ENCODE measurements at places on chromosomes 2 and 18.

GRCh38 chr2:3566806-3567205, 8.3 kb upstream of the RPS7 start:
- no peak for DNase-seq

DNA sequence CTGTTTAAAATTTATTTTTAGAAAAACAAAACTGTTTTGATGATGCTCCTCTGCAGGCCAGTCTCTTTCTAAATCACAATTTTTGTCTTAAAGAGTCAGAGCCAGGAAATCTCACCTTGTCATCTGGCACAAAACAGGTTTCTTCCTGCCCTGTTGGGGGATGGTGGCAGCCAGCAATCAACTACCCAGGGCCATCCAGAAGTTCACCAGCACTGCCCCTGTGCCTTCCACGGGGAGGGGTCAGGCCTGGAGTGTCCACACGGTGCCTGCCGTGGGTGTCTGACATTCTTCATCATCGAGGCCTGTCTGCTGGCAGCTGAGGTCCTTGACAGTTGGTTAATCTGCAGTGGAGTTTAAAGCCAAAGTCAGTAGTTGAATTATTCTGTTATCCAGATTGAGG, 40.0 kb upstream of the BMP10 start:
- DNase-seq, result no peak

GRCh38 chr2:16211341-16211740, 271.0 kb downstream of the MYCN start:
- no peak for DNase-seq

- no peak for DNase-seq
Observed at GRCh38 chr2:125424266-125424785, 1231.6 kb upstream of the GYPC start.

- DNase-seq, result no peak
Observed at GRCh38 chr2:24559473-24560113, 68.5 kb downstream of the NCOA1 start.

- DNase-seq, result no peak
Observed at GRCh38 chr18:50653402-50654093, 93.7 kb downstream of the MAPK4 start.

DNA sequence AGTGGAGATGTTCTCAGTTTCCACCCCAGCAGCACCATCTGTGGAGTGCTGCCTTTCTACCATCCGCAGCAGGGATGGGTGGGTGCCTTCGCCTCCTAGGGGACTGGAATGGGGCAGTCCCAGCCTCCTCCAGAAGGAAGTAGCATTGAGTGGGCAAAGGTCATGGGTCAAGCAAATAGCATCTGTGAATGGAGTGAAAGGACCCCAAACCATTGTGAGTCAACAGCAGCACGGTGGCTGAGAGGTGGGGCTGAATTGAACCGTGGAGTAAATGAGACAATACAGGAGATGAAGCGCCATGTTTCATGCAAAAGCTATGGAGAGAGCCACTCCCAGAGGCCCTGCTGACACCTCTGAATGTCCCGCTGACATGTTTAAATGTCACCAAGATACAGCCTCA, 9.7 kb downstream of the GPR55 start:
- DNase-seq, result no peak

DNA sequence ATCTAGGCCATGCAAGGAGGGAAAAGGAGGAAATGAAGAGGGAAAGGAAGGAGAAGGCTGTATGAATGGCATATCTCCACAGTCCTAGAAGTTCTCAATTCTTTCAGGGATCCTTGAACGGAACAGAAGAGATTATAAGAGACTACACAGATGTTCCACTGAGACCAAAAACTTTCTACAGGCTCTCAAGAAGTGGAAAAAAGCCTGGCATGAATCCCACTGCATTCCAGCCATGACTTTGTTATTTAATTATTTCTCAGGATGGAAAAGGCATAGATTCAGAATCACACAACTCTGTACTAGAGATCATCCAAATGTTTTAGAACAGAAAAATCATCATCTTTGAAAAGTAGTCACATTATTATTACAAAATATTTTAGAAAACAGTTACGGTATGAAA, 131.7 kb upstream of the CDH20 start:
- no peak for DNase-seq
